ENCODE measurements at places on chromosomes 7 and 10.

DNA sequence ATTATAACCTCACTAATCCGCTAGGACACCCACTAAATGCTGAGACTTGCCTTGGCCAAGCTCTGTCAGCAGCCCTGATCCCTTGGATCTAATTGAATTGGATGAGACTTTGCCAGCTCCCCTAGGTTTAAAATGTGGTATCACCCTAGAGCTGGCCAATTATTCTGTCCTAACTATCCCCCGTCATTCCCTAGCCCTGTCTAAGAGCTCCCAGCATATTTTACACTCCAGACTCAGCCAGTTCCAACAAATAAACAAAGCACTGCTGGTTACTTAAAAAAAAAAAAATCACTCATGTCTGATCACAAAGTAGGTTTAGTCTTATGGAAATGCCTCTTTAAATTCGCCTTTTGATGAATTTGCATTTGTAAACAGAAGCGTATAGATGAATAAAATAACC is 147.9 kb upstream of the EGR2 start:
- no peak for DNase-seq

GRCh38 chr10:125624800-125625199 is 58.2 kb downstream of the TEX36 start:
- DNase-seq, result no peak

- DNase-seq, result peak; percentile 37
Observed at GRCh38 chr7:131346885-131347592, 19.4 kb downstream of the MKLN1 start.

DNA sequence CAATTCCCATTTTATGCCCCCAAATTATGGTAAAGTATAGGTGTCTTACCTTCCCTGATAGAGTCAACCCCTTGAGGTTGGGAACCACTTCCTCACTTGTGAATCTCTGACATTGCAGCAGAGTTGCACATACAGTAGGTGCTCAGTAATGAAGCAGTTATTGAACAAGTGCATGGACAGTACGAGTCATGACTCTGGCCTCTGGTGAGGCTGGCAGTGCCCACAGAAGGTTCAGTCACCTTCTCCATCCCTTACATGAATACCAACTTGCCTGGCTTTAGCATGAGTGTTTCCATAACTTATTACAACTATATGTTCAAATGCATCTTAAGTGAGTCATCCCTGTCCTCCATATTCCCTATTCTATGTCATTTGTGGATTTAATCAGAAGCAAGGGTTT is 340.0 kb downstream of the ELMO1 start:
- no peak for DNase-seq

- no peak for DNase-seq
Observed at GRCh38 chr7:159172400-159172799, 27.7 kb upstream of the VIPR2 start.

GRCh38 chr10:62305813-62306212 is 37.2 kb upstream of the RTKN2 start:
- DNase-seq, result no peak

- no peak for DNase-seq
Observed at GRCh38 chr7:103114576-103115008, 34.3 kb downstream of the NAPEPLD start.

DNA sequence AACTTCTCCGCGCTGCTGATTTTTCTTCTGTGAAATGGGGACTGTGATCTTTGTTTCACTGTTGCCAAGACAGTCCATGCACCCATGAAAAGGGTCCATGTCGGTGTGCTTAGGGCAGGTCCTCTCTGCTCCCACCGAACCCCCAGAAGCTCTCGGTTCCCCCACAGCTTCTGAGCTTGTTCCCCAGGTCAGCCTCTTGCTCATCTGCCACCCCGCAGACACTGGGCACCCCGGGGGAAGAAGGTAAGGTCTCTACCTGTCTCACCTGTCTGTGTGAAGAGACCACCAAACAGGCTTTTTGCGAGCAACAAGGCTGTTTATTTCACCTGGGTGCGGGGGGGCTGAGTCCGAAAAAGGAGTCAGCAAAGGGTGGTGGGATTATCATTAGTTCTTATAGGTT is 66.2 kb upstream of the NANOS1 start:
- no peak for DNase-seq

DNA sequence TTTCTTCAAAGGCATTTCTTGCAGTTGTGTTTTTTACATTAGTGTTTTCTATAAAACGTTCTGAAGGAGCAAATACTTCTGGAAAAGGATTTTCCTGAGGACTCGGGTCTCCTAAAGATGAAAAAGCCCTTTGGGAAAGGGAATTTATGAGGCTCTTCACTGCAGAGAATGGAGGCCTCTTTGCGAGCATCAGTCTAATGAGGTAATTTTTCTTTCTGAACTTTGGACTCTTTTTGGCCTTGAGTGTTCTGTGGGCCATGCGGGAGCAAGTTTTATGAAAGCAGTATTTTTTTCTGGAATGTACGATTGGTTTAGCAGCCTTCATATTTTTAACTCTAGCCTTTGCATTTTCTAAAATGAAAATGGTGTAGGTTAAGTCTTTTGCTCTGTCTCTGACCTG is 6.4 kb upstream of the ACBD5 start:
- no peak for DNase-seq

DNA sequence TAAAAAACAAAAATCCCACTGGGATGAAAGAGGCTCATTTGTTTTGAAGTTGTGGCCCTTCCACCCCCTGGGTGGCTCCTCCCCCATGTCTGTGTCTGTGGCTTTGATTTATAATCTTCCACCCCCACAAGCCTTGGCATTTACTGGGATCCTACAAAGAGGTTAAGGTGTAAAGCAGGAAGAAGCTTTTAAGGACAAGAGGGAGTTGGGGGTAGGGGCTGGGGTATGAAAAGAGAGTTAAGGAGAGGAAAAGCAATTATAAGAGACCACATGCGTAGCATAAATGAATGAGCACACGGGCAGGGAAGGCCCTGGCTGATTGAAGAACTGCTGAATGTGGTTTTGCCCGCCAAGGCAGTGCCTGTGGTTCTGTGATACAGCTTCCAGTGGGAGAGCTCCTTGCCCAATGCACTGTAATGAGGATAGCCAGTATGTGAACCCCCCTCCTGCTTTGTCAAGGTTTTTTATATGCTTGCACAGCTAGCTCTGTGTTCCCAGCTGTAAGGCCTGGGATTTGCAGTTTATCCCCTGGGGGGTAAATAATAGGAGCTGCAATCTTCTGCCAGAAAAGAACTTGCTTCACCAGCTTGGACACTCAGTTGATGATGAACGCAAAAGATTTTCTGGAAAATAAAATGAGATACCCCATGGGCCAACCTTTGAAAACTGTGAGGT is 34.7 kb upstream of the KMT2E start:
- peak; percentile 19 for DNase-seq

- DNase-seq, result no peak
Observed at GRCh38 chr10:99370993-99371392, 41.8 kb downstream of the CNNM1 start.

DNA sequence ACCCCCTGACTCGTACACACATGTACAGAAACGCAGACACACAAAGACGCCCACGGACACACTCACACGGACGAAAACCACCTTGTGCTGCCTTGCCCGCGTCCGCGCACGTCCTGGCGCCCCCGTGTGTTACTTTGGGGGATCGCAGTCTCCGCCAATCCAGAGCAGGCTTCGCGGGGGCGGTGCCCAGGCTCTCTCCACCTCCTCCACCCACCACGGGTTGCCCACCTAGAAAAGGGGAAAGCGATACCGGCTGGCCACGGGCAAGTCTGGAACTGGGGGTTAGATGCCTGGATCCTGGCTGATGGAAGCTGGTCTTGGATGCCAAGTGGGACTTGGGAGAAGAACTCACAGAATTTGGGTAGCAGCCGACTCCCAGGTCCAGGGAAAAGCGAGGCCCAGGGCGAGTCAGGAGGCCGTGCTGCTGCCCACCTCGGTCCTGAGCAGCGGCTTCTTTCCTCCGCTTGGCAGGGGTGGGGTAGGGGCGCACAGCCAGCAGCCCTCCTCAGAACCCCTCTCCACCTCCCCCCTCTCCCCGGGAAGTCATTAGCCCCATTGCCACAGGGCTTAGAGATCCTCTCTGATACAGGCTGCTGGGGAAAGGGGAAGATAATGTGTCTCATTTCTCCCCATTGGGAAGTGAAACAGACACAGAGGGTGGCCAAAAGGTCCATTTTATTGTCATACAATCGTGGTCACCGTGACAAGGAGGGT is 4.6 kb upstream of the VGF start:
- peak; percentile 86 for DNase-seq

GRCh38 chr7:30206491-30206890 is 71.7 kb downstream of the MTURN start:
- no peak for DNase-seq

DNA sequence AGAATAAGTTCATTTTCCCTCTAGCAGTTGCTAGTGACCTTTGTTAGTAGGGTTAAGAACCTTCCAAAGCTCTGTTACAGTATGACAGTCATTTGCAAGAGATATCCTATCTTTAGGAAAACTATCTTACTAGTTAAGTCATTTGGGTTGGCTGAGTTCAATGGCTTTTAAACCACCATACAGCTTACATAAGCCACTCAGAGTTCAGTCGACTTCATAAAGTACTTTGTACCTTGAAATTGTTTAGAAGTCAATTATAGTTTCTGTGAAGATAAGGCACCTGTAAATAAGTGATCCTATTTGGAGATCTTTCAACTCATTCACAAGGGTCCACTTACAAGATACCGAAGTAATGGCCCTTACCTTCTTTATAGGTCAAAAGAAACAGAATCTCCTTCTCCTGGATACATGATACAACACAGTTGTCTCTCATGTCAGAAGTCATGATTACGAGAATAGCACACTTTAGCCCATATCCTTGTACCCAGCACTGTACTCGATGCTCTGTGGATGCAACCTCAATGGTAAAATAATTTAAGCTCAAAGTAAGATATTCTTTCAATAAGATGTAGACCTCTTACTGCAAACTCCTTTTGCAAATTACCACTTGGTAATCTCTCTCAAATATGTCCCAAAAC is 11.9 kb upstream of the ABCC2 start:
- DNase-seq, result no peak

DNA sequence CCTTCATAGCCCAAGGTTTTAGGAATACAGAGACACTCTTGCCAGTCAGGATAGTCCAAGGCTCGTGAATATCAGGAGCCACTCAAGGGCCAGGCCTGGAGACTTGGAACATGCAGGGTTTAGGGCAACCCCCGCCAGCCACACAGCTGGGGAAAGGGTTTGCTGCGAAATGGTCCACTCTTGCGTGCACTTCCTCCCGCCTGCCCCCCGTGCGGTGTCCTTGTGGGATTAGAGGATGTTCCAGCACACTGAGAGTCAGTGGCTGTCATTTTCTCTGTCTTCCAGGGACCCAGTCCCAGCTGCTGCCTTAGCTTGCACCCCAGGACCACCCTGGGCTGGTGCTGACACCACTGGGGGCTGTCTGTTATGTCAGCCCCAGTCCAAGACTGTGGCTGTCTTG is 38.5 kb downstream of the POR start:
- DNase-seq, result no peak

- no peak for DNase-seq
Observed at GRCh38 chr7:106419455-106420182, 134.8 kb upstream of the NAMPT start.

DNA sequence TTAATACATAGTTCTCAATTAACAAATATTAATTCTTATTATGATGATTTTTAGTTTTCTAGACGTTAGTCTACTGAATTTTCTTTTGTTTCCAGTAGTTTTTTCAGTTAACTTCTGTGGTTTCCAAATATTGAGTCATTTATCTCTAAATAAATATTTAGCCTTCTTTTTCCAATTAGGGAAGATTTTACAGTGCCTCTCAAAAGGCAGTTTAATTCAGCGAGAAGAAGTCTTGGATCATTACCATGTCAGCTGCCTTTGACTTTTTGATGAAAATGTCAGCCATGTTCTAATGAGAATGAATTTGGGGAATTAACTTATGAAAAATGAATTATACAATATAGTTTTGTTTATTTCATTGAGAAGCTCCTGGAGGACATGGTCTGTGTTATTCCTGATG is 90.0 kb downstream of the CDK14 start:
- no peak for DNase-seq

DNA sequence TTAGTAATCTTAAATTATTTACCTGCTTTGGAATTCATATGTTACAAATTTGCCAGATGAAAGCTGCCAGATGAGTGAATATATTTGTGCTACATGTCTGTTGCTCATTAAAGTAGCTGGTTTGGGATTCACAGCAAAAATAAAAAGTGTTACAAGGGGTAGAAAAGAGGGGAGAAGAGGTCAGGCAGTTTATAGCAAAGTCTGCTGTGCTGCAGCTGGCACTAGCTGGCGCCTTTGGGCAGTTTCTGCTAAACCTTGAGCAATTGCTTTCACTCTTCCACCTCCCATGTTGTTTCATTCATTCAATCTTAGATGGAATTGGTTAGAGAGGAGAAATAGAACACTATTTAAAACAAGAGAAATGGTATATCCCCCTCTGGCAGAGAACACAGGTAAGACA is 404.1 kb upstream of the LRGUK start:
- DNase-seq, result no peak

DNA sequence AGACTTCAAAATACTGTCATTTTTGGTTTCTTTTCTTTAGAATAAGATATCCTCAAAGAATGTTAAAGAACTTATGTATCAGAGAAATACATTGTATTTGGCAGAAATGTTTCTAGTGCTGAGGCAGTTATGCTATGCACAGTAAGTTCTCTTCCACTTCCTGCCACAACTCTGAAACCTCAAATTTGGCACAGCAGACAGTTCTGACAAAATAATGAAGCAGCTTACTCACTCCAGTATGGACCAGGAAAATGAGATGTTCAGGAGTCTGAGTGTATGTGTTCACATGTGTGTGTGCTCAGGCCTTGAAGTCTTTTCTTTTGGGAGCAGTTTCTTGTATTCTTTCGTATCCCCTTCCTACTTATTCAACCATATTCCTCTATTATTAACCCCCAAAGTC is 197.0 kb upstream of the AGK start:
- DNase-seq, result no peak

DNA sequence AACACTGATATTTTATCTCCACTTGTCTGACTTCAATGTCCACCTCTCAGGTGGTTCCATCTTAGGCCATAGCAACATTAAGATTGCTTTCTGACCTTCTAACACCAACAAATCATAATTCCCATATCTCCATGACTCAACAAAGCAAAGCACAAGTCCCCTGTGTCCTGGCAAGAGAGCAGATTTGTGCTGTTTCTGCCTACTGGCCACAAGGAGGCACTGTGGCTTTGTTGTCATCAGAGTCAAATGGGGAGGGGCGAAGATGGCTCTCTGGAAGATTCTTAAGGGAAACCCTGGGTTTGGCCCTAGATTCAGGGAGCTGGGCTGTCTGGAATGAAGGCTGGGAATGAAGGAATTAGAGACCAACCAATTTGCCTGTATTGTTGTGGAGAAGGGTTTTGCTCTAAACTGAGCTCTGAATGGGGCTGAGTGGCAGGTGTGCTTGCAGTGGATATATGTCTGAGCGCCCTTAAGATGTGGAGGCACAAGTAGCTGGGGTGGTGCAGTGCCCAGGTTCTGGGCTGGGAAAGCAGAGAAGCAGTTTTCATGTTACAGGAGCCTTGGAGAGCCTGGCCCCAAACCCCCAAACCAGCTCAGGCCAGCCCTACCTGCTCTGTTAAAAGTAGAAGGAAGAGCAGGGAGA is 154.8 kb upstream of the PRSS58 start:
- peak; percentile 55 for DNase-seq

- no peak for DNase-seq
Observed at GRCh38 chr7:134829380-134829986, 50.0 kb downstream of the CALD1 start.

- DNase-seq, result no peak
Observed at GRCh38 chr10:103676058-103676785, 179.2 kb downstream of the SH3PXD2A start.

All from WTC11 (cell line).